Stimulated activated naive CD8-positive, alpha-beta T cell treated with anti-CD3 and anti-CD28 coated beads, Interleukin-15, Interleukin-2, amounts not matched to agents 100 U/mL and 50 U/mL, for 24 hours (primary cell): ENCODE measurements at places on chromosomes 5 and 9.

DNA sequence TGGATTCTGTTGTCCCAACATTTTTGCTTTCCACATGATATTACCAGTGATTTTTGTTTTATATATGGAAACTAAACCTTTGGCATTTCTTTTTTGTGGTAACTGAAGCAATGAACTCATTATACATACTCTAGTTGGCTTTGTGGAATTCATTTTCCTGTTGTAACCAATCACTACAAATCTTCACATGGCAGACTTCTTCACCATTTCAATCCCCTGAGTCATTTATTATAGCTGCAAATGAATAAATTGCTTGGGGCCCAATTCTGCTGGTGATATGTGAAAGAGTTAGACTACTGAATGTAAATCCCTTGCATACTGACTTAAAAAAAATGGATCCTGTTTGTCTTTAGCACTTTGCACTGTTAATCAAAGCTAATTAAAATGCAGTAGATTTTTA lies 1709.6 kb upstream of the WWC1 start:
- DNase-seq = no peak

DNA sequence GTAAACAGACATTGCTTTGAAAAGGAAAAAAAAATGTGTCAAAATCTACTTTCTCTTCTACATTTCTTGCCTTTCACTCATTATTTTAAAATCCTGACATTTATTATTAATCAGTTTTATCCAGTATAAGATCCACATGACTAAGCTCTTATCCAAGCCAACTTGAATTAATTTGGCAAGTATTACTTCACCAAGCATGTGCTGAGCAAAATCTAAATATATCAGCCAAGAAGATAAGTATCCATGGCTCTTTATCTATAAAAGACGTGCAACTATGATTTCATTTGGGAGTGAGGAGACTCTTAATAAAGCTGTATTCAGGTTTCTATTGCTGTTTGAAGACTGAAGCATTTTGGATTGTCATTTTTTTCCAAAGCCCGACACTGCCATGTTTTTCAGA lies 221.3 kb downstream of the TRIM36 start:
- no peak for DNase-seq

DNA sequence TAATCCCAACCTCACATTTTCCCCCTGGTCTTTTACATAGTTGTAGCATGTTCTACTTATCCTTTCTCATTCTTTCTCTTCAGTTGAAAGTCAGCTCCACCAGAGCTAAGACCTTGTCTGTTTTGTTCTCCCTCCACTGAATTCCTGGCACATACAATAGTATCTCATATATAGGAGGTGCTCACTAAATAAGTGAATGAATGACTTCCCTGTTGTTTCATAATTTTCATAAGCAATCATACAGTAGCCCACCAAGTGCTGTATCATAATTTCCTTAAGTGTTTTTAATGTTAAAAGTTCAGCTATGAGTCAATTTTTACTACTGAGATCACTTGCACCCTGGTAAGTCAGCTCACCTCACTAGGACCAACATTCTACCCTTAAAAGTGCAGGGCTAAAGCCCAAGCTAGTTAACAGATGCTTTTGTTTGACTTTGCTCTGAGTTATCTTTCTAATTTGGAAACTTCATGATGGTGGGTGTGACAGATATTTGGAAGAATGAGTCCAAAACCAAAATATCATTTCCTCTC lies 27.6 kb downstream of the TMEM245 start:
- no peak for DNase-seq

- no peak for DNase-seq
Measured at GRCh38 chr5:109006129-109006528, 258.4 kb downstream of the FER start.

GRCh38 chr9:24721621-24722020 lies 175.9 kb upstream of the IZUMO3 start:
- DNase-seq = no peak

GRCh38 chr9:129610213-129610472 lies 10.8 kb downstream of the C9orf50 start:
- DNase-seq = no peak

- DNase-seq = no peak
Measured at GRCh38 chr5:68071736-68072135, 143.8 kb upstream of the PIK3R1 start.

DNA sequence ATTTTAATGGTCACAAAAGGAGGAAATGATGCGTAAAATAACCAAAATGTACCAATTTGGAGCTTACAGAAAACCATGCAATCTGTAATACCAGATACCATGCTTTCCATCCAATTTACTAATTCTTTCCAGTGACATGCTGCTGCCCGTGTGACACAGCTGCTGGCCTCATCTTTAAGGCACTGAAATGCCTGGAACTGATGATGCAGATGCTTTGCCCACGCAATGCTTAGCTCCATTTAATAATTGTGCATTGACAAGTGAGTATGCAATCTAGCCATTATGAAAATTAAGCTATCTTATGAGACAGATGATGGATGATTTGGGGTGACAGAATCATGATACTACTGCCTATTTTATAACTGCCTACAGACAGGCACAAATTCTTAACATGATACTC lies 169.2 kb upstream of the CTNND2 start:
- no peak for DNase-seq
